ENCODE measurements at places on chromosomes 5 and 9.

GRCh38 chr9:132488626-132489025 lies 78.6 kb downstream of the CFAP77 start:
- no peak for DNase-seq

- no peak for DNase-seq
Measured at GRCh38 chr9:79570448-79571308, 1.1 kb upstream of the TLE4 start.

- DNase-seq = no peak
Measured at GRCh38 chr5:109718216-109718615, 28.5 kb downstream of the MAN2A1 start.

DNA sequence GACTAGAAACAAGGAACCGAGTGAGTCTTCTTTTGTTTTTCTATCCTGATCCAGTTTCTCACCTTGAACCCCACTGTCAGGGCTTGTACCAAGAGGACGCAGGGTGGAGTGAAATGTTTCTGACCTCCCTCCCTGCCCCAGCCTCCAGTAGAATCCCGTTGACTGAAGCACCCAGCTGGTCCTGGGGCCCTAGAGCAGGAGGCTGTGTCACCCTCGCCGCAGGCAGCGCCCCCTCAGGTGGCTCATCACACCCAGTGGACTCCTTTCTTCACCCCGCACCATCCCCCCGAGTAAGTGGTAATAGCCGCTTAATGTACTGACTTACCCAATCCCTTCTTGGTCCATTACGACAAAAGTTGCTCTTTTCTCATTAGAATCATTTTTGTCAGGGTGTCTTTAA lies 53.8 kb downstream of the MVB12B start:
- DNase-seq = no peak

GRCh38 chr5:113507601-113508000 lies 5.9 kb upstream of the YTHDC2 start:
- no peak for DNase-seq

All from SHP77 treated with DMSO at 0.1 percent for 48 hours (cell line).